ENCODE measurements at places on chromosomes 6 and 20.

- no peak for DNase-seq
Measured at GRCh38 chr20:44900231-44900854, 9.5 kb upstream of the PABPC1L start.

DNA sequence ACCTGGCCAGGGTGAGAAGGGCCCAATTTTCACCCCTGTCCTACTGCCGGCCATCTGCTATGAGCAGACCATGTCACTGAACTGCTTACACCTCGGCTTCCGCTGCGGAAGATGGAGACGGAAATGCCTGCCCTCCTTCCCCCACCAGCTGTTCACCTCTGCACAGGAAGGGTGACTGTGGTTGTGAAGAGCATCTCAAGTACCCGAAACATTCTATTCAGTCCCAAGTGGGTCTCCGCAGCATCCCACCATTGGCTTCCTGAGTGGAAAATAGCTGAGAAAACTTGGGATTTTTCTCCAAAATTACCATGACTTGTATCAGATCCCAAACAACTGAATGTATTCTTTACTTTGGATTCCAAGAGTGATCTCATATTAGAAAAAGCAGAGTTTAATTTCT lies 16.1 kb downstream of the DOK5 start:
- no peak for DNase-seq

GRCh38 chr6:110509617-110510241 lies 33.3 kb upstream of the SLC22A16 start:
- DNase-seq, result no peak

DNA sequence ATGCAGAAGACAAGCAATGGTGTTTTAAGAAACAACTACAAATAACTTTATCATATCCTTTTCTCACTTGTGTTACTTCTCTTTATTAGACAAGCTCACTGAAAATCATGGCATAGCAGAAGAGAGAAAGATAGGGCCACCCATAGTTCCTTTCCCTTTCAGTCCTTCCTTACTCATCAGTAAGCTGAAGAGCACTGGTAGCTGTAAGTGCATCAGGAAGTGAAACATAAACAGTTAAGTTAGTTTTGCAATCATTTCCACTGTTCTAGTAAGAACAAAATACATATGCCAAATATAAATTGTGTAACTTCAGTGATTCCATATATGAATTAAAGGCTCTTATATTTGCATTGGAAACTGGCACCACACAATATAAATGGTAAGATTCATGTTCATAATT lies 220.1 kb downstream of the HACE1 start:
- no peak for DNase-seq

- no peak for DNase-seq
Measured at GRCh38 chr6:109059571-109060021, 35.0 kb downstream of the SESN1 start.

DNA sequence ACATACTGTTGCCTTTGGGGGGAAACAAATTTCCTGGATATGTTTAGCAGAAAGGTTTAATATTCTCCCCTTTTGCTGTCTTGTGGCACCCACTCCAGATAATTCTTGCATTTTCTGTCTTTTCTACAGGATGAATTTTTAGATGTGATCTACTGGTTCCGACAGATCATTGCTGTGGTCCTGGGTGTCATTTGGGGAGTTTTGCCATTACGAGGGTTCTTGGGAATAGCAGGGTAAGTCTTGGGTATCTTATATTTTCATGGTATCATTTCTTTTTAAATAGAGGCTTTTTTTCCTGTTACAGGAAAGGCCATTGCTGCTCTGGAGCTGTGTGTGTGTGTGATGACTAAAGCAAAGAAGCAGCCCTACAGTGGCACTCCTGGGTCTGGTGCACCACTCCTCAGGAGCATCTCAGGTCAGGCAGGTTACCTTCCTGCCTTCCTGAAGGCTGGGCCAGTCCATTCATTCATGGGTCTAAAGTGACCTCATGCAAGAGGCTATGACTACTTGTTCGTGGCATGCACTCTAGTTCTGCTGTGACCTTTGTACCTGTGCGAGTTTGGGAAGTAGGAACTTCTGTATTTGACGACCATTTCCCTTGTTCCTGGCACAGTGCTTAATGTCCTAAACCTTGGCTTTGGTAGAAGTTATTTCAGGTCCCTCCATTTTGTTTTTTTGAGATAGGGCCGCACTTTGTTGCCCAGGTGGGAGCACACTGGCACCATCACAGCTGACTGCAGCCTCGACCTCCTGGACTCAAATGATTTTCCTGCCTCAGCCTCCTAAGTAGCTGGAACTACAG lies 2.2 kb downstream of the RAB5IF start:
- no peak for DNase-seq

- DNase-seq, result no peak
Measured at GRCh38 chr6:18053555-18054445, 66.4 kb upstream of the KIF13A start.

DNA sequence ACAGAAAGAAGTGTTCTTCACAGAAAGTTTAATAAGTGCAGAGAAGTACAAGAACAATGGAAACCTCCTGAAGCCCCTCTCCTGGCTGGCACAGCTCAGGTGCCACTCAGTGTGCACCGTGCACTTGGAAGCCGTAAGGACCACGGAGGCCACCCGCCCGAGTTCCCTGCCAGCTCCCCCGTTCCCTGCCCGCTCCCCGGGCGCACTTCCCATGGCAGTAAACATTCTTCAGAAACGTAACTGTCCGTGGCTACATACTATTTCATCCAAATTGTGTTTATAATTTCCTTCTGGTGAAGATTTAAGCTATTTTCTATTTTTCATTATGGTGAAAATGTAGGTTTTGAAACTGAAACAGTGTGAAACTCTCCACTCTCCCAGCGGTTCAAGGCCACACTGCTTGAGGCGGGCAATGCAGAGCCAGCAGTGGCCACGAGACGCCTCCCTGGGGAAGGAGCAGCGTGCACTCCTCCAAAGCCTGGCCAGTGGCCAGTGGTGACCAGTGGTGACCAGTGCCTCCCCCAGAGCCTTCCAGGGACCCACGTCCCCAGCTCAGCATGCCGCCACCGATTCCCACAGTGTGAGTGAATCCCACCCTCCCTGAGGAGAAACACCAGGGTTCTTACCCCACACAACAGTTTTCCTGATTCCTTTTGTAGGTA lies 46.4 kb downstream of the TAF4 start:
- no peak for DNase-seq

DNA sequence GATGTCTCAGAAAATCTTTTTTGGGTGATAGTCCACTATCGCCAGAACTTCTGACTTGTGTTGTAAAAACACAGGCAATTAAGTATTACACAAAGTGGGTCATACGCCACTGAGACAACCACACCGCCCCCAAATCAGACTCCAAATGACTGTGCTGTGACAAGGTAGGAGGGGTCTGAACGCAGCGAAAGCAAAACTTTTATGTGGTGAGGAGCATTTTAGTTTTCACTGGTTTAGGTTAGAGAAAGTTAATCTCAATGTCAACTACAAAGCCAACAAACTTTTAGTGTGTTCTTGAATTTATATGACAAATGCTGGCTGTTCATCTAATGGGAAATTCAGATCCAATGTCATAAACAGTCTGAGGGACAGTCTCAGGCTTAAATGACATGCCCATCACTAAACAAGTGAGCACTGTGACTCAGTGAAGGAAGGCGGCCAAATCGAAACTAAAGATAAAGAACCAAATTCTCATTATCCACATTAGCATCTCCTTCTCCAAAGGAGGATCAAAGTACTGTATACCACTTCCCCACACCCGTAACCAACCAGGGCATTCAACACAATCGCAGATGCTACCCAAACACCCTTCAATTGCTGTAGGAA lies 186.7 kb downstream of the GJA10 start:
- peak; percentile 75 for DNase-seq

DNA sequence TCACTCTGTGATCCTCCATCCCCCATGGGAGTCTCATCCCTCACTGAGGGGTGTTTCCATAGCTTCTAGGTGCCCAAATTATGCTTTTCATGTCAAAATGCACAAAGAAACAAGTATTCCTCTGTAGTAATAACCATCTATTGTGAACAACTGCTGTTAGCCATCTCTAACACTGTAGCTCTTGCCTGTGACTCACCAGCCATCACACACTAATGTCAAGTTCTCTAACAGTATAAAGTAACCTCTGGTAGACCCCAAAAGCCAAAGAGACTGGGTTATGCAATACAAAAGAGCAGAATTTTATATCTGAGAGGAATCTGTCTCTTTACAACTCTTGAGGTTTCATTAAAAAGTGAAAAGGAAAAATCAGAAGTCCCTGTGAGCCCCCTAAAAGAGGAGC lies 25.4 kb upstream of the IYD start:
- DNase-seq, result no peak

DNA sequence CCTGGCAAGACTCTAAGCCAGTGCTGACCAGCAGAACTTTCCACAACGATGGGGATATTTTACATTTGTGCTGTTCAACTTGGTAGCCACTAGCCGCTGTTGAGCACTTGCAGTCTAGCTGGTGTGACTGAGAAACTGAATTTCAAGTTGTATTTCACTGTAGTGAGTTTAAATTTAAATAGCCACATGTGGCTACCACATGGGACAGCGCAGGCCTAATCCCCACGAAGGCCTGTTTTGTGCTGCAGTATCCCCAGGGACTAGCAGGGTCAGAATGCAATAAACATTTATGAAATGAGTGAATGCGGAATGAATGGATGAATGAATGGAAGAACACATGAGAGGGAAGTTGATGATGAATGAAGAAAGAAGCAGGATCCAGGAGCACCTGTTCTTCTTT lies 115.8 kb downstream of the TRERF1 start:
- DNase-seq, result no peak

DNA sequence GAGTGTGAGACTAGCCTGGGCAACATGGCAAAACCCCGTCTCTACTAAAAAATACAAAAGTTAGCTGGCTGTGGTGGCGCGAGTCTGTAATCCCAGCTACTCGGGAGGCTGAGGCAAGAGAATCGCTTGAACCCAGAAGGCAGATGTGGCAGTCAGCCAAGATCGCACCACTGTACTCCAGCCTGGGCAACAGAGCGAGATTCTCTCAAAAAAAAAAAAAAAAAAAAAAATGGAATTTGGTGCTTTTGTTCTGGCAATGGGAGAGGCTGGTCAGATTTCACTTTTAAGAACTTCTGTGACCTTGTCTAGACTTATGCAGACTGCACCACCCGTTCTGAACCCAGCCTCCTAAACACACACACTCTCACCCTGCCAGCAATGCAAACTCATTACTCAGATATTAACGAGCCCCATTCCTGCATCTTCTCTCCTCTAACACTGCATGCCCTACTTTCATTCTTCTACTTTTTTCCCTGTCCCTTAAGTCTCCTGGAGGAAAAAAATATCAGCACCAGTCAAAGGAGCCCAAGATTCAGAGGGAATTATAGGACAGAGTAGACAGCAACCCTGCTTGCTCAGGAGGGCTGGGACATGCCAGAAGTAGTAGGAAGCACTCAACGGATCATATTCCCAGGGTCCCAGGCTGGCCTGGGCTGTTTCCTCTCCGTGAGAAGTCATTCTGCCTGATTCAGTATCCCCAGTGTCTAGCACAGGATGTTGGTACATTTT lies 4.4 kb downstream of the MOCS1 start:
- DNase-seq, result no peak

DNA sequence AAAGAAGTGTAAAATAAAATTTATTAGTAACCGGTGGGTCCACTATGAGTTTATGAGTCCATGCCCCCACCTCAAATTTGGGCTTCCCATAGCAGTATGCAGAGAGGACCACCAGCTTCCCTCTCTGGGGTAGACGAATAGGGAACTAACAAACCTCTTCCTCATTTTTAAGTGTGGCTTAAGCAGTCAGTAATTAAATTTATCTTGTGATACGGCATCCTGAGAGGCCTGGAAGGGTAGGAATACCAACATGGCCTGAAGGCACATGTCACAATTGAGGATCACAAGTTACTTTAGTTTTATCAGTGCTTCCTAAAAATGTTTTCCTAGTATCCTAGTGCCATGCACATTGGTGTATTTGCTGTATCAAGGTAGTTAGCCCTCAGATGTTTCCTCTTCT lies 239.9 kb downstream of the HIVEP2 start:
- DNase-seq, result no peak

GRCh38 chr20:25257756-25258475 lies 10.0 kb downstream of the PYGB start:
- DNase-seq, result no peak

- no peak for DNase-seq
Measured at GRCh38 chr6:144654506-144654905, 369.4 kb downstream of the UTRN start.

- no peak for DNase-seq
Measured at GRCh38 chr6:168147205-168147738, 68.3 kb upstream of the FRMD1 start.

DNA sequence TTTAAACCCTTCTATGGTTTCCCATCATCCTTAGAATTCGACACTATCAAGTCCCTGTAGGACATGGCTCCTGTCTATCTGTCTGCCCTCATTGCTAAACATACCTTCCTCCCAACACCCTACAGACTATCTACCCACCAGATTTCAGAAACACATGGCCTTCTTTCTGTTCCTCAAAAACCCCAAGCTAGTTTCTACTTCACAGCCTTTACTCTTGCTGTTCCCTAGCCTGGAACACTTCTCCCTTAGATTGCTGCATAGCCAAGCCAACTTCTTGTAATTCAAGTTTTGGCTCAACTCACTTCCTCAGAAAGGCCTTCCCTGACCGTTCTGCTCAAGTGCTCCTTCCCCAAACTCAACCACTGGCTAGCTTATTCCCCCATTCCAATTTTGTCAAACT lies 156.2 kb downstream of the BTBD9 start:
- DNase-seq, result no peak

DNA sequence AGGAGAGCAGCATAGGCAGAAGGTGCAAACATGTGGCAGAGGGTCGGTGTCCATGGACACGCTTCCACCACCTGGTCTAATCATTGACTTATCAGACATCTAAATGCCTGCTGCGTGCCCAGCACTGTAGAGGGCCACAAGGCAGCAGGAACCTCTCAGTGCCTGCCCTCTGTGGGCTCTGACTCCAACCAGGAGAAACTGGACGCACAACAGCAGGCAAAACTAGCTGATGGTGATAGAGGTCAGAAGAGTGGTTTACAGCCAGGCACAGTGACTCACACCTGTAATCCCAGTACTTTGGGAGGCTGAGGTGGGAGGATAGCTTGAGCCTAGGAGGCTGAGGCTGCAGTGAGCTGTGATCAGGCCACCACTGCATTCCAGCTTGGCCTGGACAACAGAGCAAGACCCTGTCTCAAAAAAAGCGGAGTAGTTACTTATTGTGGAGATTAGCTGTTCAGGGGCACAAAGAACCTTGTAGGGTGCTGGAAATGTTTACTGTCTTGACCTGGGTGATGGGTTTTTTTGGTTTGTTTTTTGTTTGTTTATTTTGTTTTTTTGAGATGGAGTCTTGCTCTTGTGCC lies 46.5 kb downstream of the PPARD start:
- no peak for DNase-seq

- DNase-seq, result no peak
Measured at GRCh38 chr6:135043364-135043763, 11.3 kb downstream of the HBS1L start.

- DNase-seq, result no peak
Measured at GRCh38 chr20:13681248-13682125, 42.8 kb upstream of the TASP1 start.

DNA sequence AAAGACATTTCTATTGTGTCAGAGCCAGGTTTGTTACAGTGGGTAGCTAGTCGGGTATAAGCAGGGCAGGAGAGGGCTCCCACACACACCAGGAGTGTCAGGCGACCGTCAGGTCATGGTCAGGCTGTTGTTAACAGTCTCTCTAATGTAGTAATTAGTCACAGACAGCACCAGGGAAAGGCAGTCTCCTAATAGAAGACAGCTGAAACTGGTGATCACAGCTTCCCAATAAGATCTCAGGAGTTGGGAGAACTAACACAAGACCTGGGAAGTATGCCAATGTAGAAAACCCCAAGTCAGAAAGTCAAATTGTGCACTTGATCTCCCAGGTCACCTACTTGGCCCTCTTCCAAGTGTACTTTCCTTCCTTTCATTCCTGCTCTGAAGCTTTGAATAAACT lies 53.0 kb upstream of the GPR6 start:
- DNase-seq, result no peak

- no peak for DNase-seq
Measured at GRCh38 chr6:30893666-30894065, 9.3 kb downstream of the DDR1 start.
